ENCODE measurements at places on chromosomes 6 and 20.

DNA sequence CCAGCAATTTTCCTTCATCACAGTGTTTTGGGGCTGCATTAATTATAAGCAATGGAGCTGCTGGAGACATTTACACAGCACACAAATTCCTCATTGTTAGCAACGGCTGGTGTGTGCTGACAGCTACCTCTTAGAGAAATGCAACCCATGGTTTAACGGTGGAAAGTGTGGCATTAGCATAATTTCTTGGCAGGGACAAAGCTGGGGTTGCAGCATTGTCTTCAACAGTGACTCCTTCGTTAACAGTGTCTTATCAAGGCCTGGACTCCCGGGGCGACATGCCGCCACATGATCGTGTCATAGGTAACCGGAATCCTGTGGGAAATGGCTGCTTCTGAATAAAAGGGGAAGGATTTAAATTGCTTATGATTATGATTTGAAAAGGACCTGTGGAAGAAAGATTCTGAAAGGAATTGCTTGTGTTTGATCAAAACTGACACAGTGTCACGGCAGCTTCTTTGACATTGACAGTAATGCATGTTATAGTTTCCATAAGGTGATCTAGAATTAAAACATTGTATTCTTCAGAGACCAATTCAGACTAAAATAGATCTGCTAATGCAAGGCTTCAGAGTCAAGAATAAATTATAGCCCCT lies 128.0 kb downstream of the UST start:
- no peak overlapping the region for H3K4me3 ChIP-seq
- no peaks in the 10 kb centered on the region for H3K36me3 ChIP-seq
- no peak overlapping the region for H3K27ac ChIP-seq
- DNase-seq, result no peak
- H3K4me1 ChIP-seq, result peaks cover 16% of the 10 kb centered on the region
- no peaks in the 10 kb centered on the region for H3K27me3 ChIP-seq

DNA sequence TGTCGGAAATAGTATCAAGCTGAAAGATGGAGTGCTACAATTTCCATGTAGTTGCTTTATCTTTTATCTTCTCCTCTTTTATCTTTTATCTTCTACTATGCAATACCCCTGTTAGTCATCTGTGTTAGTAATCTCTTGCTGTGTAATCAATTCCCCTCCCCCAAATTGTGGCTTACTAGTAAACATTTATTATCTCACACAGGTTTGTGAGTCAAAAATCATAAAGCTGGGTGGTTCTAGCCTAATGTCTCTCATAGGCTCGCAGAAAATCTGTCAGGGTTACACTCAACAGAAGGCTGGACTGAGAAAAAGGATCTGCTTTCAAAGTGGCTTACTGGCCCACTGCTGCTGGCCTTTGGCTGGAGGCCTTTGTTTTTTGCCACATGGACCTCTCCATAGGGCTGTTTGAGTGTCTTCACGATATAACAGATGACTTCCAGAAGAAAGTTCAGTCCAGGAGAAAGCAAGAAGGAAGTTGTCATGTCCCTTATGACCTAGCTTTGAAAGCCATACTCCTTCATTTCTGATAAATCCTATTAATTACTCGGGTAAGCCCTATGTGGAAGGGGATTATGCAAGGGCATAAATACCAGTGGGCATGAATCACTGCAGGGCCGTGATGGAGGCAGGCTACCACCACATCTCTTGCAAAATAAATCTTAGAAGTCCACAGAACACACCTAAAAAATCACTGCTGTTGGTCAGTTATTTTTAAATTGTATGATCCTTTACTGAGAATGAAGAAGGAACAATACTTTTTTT lies 24.5 kb upstream of the PTCHD4 start:
- H3K27me3 ChIP-seq, result no peaks in the 10 kb centered on the region
- no peak overlapping the region for H3K27ac ChIP-seq
- H3K36me3 ChIP-seq, result no peaks in the 10 kb centered on the region
- no peak for DNase-seq
- no peak overlapping the region for H3K4me3 ChIP-seq

- no peak overlapping the region for H3K4me3 ChIP-seq
- DNase-seq, result no peak
- no peaks in the 10 kb centered on the region for H3K36me3 ChIP-seq
- no peaks in the 10 kb centered on the region for H3K27me3 ChIP-seq
- no peaks in the 10 kb centered on the region for H3K4me1 ChIP-seq
- no peak overlapping the region for H3K27ac ChIP-seq
Observed at GRCh38 chr20:58150772-58151171, 77.7 kb downstream of the ANKRD60 start.

DNA sequence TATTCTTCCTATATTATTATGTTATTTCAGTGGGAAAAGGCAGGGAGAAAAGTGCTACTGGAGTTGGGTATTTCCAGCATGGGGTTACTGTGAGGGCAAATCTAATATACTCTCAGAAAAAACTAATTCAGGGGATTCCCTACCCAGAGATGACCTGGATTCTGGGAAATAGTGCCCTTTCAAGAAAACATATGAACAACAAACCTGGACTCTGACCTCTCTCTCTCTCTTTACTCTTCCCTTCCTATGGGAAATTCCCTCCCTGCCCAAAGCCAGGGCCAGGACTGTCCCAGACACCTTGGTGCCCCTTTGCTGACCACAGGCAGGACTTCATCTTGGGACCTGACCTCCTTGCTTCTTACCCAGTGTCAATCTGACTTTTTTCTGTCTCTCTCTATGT lies 1.6 kb upstream of the UBD start:
- H3K36me3 ChIP-seq, result no peaks in the 10 kb centered on the region
- no peak overlapping the region for H3K4me3 ChIP-seq
- DNase-seq, result no peak
- no peaks in the 10 kb centered on the region for H3K4me1 ChIP-seq
- no peak overlapping the region for H3K27ac ChIP-seq

DNA sequence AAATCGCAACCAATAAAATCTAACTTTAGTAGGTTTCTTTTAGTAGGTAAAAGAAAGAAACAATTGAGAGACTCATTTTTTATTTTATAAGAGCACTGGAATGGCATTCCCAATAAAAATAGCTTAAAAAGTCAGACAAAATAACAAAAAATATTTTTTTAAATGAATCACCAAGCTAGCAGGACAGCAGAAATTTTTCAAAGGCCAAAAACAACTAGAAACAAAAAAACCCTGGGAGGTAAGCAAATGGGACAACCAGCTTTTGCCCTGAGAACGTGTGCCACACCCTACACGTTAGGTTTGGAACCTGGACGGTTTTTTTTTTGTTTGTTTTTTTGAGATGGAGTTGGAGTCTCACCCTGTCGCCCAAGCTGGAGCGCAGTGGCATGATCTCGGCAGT lies 19.6 kb downstream of the GPLD1 start:
- no peak for DNase-seq
- no peak overlapping the region for H3K4me3 ChIP-seq
- no peak overlapping the region for H3K27ac ChIP-seq
- no peaks in the 10 kb centered on the region for H3K27me3 ChIP-seq
- H3K36me3 ChIP-seq, result no peaks in the 10 kb centered on the region

- H3K36me3 ChIP-seq, result no peaks in the 10 kb centered on the region
- H3K27ac ChIP-seq, result no peak overlapping the region
- H3K4me3 ChIP-seq, result no peak overlapping the region
- no peaks in the 10 kb centered on the region for H3K27me3 ChIP-seq
- DNase-seq, result no peak
Observed at GRCh38 chr6:79598012-79598411, 33.1 kb upstream of the SH3BGRL2 start.

DNA sequence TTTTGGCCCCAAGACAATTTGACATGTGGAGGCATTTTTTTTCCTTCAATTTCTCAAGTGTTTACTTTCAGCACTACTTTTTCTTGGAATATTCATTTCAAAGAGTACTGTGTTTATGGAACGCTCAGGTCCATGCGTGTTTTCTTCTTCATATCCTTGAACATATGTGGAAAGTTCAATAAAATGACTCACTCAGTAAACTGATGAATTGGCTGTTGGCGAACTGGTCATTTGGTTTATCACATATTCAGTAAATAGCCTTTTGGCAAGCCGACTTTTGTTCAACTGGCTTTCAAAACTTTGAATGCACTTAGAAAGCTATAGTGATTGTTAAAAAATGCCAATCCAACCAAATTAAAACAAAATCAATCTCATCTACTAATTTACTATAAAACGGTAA lies 964.6 kb upstream of the SLC35B3 start:
- H3K36me3 ChIP-seq, result no peaks in the 10 kb centered on the region
- no peaks in the 10 kb centered on the region for H3K4me1 ChIP-seq
- H3K4me3 ChIP-seq, result no peak overlapping the region
- no peak for DNase-seq
- H3K27me3 ChIP-seq, result no peaks in the 10 kb centered on the region

DNA sequence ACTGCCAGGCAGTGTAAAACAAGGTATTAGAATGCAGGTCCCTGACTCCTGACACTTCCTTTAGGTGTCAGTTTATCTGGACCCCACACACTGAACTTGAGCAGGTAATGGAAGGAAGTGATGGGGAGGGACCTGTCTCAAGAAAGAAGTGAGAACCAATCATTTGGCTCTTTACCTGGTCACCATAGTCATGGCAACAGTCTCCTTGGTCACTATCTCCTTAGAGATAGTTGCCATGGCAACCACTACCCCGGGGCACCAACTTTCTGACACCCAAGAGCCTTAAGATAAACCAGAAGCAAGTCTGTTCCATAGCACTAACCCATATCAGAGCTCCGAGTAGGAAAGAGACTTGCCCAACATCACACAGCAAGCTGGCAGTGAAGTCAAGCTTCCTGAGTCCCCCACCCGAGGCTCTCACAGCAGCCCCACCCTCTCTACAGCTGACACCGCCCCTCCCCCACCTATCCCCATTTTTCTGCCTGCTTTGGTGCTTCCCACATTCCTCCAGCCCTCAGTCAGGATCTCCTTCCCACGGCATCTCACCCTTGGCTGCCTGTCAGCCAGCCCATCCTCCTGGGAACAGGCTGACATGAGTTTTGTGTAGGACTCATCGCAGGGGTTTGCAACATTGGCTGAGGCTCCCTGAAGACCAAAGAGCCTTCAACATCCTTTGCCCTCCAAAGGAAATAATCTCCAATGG lies 16.3 kb upstream of the HM13 start:
- peaks cover 2% of the 10 kb centered on the region for H3K4me1 ChIP-seq
- peaks cover 2% of the 10 kb centered on the region for H3K27me3 ChIP-seq
- DNase-seq, result no peak
- no peak overlapping the region for H3K4me3 ChIP-seq

DNA sequence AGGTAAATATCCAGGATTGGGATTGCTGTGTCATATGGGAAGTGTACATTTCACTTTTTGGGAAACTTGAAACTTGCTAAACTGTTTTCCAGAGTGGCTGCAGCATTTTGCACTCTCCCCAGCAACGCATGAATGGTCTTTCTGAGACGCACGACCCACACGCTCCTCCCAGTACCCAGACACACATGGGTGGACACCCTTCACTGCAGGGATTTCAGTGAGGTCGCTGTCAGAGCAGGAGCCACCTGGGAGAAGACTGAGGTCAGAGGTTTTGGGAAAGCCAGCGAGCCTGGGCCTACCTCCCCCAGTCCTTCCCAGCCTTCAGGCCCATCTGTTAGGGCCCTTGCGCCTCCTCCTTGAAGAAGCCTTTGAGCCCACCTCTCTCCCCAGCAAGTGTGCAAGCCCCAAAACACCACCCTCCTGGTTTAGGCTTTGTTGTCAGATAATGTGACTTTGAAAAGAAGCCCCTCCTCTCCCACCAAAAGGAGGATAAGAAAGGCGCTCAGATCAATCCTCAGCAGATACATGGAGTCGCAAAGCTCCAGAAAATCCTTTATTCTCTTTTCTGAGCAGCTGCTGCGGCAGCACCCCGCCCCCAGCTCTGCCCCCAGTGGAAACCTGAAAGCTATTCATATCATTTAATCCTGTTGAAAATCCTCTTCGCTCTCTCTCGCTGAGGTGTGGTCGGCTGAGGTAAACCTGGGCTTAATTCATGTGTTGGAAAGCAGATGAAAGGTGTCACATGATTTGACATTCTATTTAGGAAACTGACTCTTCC lies 12.7 kb upstream of the JAG1 start:
- no peak overlapping the region for H3K4me3 ChIP-seq
- H3K4me1 ChIP-seq, result no peaks in the 10 kb centered on the region
- DNase-seq, result no peak
- no peaks in the 10 kb centered on the region for H3K36me3 ChIP-seq

- H3K27me3 ChIP-seq, result no peaks in the 10 kb centered on the region
- DNase-seq, result no peak
- no peaks in the 10 kb centered on the region for H3K36me3 ChIP-seq
- H3K4me3 ChIP-seq, result no peak overlapping the region
- H3K27ac ChIP-seq, result no peak overlapping the region
Observed at GRCh38 chr6:117463762-117464665, 18.5 kb upstream of the DCBLD1 start.

- H3K27ac ChIP-seq, result no peak overlapping the region
- H3K4me3 ChIP-seq, result no peak overlapping the region
- H3K4me1 ChIP-seq, result no peaks in the 10 kb centered on the region
- H3K36me3 ChIP-seq, result peaks cover 34% of the 10 kb centered on the region
- no peaks in the 10 kb centered on the region for H3K27me3 ChIP-seq
Observed at GRCh38 chr20:32165836-32166545, 41.6 kb downstream of the PLAGL2 start.

DNA sequence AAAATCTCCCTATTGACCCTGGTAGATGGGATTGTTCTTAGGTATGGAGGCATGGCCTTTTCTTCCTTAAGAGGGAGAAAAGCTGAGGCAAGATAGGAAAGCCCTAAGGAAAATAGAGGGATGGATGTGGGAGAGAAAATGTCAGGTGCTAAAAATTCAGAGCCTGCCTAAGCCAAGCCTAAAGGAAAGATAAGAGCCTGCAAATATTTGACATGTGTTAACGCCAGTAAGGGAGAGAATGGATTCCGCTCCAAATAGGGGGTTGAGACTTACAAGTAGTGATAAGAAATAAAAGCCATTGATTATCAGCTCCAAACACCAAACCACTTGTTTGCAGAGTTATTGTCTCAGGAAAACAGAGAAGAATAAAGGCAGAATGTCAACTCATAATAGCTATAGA lies 533.6 kb downstream of the PTPRT start:
- no peak overlapping the region for H3K27ac ChIP-seq
- no peaks in the 10 kb centered on the region for H3K36me3 ChIP-seq
- H3K27me3 ChIP-seq, result no peaks in the 10 kb centered on the region
- H3K4me1 ChIP-seq, result no peaks in the 10 kb centered on the region
- H3K4me3 ChIP-seq, result no peak overlapping the region
